ENCODE measurements at places on chromosomes 12 and 14.

DNA sequence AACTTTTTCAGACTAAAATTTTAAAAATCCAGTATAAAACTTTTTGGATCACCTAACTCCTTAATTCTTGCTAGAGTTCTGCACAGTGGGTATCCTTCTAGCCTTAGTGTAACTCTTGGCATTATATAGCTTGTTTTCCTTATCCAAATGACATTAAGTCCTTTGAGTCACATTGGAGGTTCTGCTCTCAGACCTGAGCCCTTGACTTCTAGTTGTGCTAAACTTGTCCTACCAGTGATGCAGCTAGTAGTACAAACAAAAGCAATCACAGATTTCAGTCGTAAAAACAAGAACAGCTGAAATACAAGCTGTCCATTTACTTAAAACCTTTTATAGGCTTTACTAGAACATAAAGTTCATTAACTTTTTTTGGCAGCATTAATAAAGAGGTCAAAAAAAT, 10.5 kb downstream of the ZBTB1 start:
- no peak for DNase-seq

GRCh38 chr14:32560209-32560857, 231.2 kb downstream of the AKAP6 start:
- DNase-seq, result no peak

GRCh38 chr14:73753124-73753886, 39.1 kb upstream of the PNMA1 start:
- DNase-seq, result no peak

DNA sequence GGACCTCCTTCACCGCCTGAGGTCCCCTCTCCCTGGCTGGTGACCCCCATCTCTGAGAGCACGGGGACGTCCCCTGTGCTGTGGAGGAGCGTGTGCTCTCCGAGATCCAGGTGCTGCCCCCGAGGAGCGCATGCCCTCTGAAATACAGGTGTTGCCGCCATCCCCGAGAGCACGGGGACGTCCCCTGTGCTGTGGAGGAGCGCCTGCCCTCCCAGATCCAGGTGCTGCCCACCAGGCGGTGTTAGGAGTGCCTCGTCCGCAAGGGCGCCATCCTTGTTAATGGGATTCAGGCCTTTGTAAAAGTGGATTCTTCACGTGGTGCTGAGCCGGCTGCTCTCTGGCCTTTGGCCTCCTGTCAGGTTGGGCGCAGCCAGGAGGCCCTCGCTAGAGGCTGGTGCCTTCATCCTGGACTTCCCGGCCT, 10.1 kb downstream of the NOC4L start:
- DNase-seq, result no peak

DNA sequence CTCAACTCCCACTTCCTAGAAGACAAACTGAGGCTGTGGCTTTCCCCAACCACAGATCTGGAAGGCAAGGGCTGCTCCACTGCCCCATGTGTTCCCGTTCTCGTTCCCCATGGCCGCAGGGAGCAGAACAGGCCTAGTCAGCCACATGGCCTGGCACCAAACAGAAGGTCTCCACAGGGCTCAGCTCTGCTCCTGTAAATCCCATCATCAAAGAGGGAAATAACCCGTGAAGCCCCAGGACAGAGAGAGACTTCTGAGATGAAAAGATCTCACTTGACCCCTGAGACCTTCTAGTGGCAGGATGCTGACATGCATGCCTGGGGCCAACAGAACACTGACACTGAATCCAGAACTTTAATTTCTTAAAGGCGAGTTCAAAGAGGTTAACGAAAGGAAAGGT, 68.9 kb downstream of the BCL11B start:
- DNase-seq, result no peak
